ENCODE measurements at places on chromosomes 13 and 19.

GRCh38 chr13:102300379-102300778, 101.5 kb downstream of the FGF14 start:
- DNase-seq = no peak

DNA sequence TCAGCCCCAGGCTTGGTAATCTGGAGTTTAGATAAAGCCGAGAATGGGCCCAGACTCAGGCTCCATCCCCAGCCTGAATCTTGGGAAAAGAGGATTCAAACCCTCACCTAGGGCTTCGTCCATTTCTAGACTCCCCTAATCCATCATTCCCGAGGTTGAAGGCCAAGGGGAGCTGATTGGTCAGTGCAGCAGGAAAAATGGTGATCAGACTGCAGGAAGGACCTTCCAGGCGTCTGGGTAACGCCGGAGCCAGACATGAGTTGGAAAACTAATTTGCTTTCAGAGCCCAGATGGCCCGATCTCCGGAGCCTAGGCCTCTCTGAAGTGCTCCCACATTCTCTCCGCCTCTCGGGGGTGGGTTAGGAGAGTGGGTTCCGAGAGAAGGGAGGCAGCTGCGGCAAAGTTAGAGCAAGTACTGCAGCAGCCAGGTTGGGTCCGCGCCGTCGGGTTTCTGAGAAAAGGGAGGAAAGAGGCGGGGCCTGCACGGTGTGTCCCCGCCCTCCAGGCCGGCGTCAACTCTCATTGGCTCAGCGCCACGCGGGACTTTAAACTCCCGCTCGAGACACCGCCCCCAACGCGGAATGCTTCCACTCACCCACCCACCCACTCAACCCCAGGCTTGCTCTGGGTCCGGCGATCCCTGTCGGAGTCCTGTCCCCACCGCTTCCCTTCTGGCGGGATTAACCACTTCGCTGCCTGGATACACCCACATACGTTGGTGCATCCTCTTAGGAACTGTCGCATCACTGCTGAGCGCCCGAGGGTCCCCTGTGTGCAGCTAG, 788 bp upstream of the RTBDN start:
- DNase-seq = no peak

GRCh38 chr13:43805071-43805468, 18.3 kb upstream of the ENOX1 start:
- no peak for DNase-seq

DNA sequence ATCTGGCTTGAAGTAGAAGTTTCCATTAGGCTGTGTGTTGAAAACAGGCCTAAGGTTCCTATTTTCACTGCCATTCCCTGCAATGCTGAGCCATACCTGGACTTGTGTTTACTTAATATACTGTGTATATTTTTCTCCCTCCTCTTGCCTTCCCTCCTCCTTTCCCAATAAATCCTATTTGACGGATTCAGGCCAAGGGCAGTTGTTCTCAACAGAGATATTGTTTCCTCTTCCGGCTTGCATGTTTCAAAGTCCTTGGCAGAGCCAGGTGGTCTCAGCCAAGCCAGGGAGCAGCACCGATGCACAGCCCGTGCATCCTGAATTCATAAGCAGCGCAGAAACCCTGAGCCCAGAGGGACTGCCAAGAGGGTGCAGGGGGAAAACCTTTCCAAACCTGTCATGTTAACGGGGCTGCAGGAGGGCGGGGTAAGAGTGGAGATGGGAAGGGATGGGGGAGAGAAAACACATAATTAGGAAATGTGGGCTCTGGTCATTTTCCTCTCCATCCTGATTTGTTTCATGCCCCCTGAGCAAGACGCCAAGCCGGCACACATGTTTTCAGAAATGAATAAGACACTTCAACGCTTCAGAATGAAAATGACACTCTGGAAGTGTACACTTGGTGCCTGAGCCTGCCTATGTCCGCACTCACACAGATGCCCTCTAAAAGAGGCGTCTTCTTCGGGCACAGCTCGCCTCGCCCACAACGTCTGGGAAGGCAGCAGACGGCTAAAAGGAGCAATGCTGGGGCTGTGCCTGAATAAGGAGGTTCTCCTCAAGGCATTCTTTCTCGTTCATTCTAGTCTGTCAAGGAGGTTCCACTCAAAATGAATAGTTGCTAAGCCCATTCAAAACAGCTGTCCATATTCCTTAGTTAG, 149.3 kb upstream of the UBL3 start:
- DNase-seq = no peak

DNA sequence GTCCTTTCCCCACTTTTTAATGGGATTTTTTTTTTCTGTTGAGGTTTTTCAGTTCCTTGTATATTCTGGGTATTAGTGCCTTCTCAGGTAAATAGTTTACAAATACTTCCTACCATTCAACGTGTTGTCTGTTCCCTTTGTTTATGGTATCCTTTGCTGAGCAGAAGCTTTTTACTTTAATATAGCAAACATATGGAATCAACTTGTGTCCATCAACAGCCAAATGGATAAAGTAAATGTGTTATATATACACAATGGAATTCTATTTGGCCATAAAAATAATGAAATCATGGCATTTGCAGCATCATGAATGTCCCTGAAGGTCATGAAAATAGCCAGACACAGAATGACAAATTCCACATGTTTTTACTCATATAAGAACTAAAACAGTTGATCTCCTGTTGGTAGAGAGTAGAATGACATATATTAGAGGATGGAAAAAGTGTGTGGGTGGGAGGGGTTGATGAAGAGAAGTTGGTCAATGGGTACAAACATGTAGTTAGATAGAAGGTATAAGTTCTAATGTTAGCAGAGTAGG, 500.8 kb downstream of the SLITRK6 start:
- no peak for DNase-seq

GRCh38 chr13:67377919-67378318, 147.8 kb upstream of the PCDH9 start:
- no peak for DNase-seq

- DNase-seq = no peak
Measured at GRCh38 chr19:17826508-17827056, 5.3 kb upstream of the INSL3 start.

GRCh38 chr13:106593132-106593531, 25.2 kb upstream of the ARGLU1 start:
- no peak for DNase-seq

DNA sequence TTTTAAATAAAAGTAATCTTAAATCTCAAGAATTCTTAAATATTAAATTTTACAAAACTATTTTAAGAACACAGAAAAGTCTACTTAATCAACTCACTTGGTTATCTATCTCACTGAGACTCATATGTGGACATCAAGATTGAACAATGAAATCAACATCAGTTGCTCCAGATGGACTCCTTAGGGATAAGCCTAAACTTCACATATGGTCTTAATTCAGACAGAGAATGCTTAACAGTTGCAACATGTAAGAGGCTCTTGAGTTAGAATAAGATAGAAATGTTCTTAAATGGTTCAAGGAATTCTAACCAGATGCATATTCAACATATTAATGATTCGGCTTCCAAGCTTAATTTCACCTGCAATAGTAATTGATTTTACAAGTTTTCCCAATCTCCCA, 1730.9 kb downstream of the PCDH9 start:
- DNase-seq = no peak

DNA sequence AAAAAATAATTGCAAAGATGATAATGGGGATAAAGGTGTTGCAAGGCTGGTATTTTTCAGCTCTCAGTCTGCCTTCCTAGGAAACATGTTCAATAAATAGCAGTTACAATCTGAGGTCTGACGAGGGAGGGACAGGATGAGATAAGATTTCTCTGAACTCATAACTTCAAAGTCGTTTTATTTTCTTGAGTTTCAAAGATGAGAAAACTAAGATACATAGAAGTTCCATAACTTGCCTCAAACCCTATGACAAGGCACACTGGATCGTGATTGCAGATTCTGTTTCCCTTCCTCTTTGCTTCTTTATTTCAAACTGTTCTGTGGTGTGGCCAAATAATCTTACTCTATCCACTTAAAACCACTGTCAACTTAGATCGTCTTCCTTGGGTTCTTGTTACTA, 327.2 kb downstream of the GPC5 start:
- no peak for DNase-seq

DNA sequence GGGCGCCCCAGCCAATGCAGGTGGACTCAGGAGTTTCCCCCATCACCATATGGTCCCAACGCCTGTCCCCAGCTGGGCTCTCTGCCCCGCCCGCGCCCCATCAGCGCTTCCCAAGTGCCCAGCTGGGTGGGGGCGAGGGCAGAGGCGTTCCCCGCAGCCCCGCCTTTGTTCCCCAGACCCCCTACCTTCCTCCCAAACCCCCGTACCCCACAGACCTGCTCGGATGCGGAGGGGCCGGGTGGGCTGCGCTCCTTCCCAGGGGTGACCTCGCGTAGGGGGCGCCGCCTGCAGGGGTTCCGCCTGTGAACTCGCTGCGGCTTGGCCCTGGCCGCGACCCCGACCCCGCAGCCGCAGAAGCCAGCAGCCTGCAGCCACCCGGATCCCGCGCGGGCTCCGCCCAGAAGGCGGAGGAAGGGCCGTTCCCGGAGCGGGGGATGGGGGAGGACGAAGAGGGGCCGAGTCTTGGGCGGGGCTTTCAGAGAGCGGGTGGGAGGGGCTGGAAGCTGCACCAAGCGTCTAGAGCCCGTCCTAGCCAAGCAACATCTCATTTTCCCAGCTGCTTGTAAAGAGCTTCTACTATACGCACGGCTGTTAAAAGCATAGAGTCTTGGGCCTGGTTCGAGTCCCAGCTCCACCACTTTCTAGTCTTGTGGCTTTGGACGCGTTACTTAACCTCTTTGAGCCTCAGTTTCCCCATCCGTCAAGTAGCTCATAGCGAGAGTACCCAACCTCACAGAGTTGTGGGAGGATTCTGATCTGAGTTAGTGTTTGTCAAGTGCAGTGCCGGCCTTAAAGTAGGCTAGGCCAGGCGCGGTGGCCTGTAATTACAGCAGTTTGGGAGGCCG, at the start of gene RAB3D:
TSS of gene RAB3D (minus strand) at position 404 of the 845 bp plus-strand sequence. CDS start 2,258 bp downstream, outside the sequence.
- DNase-seq = peak; percentile 86

DNA sequence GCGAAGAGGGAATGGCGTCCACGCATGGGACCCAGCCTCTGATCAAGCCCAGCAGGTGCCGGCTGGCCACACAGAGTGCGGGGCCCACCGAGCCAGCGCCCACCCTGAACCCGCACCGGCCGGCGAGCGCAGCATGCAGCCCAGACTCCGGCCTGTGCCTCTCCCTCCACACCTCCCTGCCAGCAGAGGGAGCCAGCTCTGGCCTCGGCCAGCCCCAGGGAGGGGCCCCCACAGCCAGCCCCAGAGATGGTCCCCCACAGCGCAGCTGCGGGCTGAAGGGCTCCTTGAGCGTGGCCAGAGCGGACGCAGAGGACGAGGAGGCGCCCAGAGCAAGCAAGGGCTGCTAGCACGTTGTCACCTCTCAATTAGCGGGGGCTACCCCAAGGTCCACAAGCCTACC, 904.5 kb downstream of the SLITRK6 start:
- DNase-seq = no peak

- no peak for DNase-seq
Measured at GRCh38 chr13:105725887-105726286, 809.6 kb downstream of the EFNB2 start.

- DNase-seq = no peak
Measured at GRCh38 chr13:79796136-79796535, 315.2 kb downstream of the NDFIP2 start.

- DNase-seq = no peak
Measured at GRCh38 chr13:104750377-104750776, 1684.2 kb upstream of the SLC10A2 start.

GRCh38 chr19:14517840-14518505, at the start of gene DNAJB1:
Gene DNAJB1, minus strand, starts transcription at chr19:14518397. Its CDS starts 48 bp downstream, at chr19:14518349.
- DNase-seq = peak; percentile 54

DNA sequence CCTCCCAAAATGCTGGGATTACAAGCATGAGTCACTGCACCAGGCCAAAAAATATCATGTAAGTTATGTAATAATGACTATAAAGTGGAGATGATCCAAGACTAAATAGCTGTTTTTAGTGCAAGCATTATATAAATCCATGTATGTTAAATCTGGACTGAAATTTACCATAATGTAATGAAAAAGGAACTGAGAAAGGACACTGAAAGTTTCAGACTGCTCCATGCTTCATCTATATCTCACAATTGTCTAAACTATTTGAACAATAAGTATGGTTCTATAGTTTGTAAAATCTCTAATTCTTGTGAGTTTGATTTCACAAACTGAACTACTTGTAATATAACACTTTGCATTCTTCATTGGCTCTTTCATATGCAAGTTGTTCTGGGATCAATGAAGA, 2299.5 kb downstream of the PCDH9 start:
- no peak for DNase-seq

DNA sequence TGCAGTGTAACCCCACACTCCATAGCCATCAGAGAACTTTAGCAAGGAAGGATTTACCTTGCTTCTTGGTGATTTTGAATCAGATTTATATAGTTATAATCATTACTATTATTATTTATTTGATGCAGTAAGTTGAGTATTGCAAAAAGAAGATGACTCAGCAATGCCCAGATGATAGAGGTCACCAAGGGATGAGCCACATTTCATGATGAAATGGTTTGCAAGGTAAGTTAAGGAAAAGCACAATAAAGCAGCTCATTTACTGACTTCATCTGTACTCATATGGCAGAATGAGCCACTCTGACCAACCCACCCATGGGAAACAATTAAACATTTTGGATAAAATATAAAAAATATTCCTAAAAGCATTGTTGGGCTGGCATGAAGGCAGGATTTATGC, 59.1 kb downstream of the AKAP11 start:
- DNase-seq = no peak

All from T-helper 1 cell (primary cell).